ENCODE measurements at places on chromosomes 12 and 14. TPM values are rescaled to one million over a fixed set of nuclear protein-coding genes. Genes with fewer than 3 reads are reported as not detected.

Gene RNF212B
- total RNA-seq = not detected

Gene JPH4
- under 0.01 TPM for total RNA-seq

Gene RPS29
- 1,484 TPM for total RNA-seq

Gene TAS2R30
- total RNA-seq = 12.6 TPM

Gene SCN8A
- total RNA-seq = 0.76 TPM

Gene RERGL
- not detected for total RNA-seq

Gene TBC1D30
- 7.8 TPM for total RNA-seq

Gene TMPRSS12
- total RNA-seq = not detected

Gene ZNF10
- 9.0 TPM for total RNA-seq

Gene ETNK1
- 17.0 TPM for total RNA-seq

Gene SMIM10L1
- total RNA-seq = 5.2 TPM

Gene TAS2R42
- total RNA-seq = not detected

Gene ABCD2
- not detected for total RNA-seq

Gene CCDC91
- 9.1 TPM for total RNA-seq

Gene MYF5
- not detected for total RNA-seq

Gene BDKRB1
- not detected for total RNA-seq

Gene LALBA
- not detected for total RNA-seq

Gene GZMH
- not detected for total RNA-seq

Gene KIF5A
- not detected for total RNA-seq

Gene LRTM2
- total RNA-seq = not detected

Gene GPR68
- 1.5 TPM for total RNA-seq

Gene CARMIL3
- not detected for total RNA-seq

Gene PAX9
- total RNA-seq = 0.06 TPM

Gene MMP19
- 1.4 TPM for total RNA-seq

Gene PKP2
- 0.32 TPM for total RNA-seq

Gene FBXO21
- 184 TPM for total RNA-seq

Gene OR4N2
- not detected for total RNA-seq

Gene NINJ2
- 3.1 TPM for total RNA-seq

Gene LIN7A
- 0.32 TPM for total RNA-seq

Gene TEX52
- total RNA-seq = not detected

Gene MIP
- total RNA-seq = 0.38 TPM

Gene TRPV4
- 1.9 TPM for total RNA-seq

Gene GSG1
- not detected for total RNA-seq

Gene MYF6
- total RNA-seq = not detected

Gene CLEC14A
- 339 TPM for total RNA-seq

Gene STXBP6
- total RNA-seq = 0.16 TPM

Gene KLRC2
- total RNA-seq = not detected

Gene TAS2R10
- total RNA-seq = 0.76 TPM

Gene ACSM4
- total RNA-seq = not detected

Gene PLEKHG7
- not detected for total RNA-seq

Gene SARNP
- 139 TPM for total RNA-seq

Gene ACVRL1
- 413 TPM for total RNA-seq

Gene LHX5
- total RNA-seq = not detected

All from bladder microvascular endothelial cell (primary cell).